ENCODE measurements at places on chromosomes 6 and 20.

GRCh38 chr6:78513856-78514255, 353.5 kb upstream of the IRAK1BP1 start:
- no peak for DNase-seq

GRCh38 chr6:157329829-157330228, 6.5 kb upstream of the TMEM242 start:
- DNase-seq = no peak

GRCh38 chr6:3862038-3862437, 12.9 kb downstream of the FAM50B start:
- DNase-seq = no peak

DNA sequence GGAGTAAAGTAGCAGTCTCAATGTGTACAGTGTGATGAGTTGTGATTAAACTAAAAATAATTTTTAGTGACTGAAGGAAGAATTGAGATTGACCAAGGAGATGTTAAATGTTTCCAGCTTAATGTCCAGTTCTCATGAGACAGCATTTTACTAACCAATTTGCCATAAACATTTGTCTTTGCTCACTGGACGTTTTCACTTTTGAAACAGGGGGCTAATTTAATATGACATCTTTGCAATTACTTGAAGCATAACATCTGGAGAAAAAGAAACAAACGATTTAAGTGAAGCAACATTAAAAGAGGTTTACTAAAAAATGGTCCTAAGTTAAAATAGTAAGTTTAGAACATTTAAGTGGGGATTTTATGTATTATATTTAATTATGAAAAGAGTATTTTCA, 443.8 kb downstream of the BCKDHB start:
- DNase-seq = no peak

DNA sequence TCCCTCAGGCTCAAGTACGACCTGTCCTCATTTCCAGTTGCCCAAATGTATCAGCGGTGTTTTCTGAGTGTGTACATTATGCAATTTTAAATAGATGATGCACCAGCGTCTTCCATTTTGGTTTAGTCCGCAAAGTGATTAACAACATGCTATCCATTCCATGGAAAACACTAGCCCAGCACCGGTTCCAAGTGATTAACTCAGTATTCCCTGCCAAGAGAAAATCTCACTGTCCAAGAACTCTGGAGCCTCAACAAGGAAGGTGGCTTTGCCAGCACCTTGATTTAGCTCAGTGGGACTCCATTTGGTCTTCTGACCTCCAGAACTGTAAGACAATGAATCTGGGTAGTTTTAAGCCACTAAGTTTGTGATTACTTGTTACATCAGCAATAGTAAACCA, 107.2 kb downstream of the FOXC1 start:
- no peak for DNase-seq

GRCh38 chr6:122719176-122719575, 60.3 kb upstream of the FABP7 start:
- DNase-seq = no peak

- no peak for DNase-seq
These were observed 5.4 kb upstream of the C20orf204 start for GRCh38 chr20:64030371-64031134.

DNA sequence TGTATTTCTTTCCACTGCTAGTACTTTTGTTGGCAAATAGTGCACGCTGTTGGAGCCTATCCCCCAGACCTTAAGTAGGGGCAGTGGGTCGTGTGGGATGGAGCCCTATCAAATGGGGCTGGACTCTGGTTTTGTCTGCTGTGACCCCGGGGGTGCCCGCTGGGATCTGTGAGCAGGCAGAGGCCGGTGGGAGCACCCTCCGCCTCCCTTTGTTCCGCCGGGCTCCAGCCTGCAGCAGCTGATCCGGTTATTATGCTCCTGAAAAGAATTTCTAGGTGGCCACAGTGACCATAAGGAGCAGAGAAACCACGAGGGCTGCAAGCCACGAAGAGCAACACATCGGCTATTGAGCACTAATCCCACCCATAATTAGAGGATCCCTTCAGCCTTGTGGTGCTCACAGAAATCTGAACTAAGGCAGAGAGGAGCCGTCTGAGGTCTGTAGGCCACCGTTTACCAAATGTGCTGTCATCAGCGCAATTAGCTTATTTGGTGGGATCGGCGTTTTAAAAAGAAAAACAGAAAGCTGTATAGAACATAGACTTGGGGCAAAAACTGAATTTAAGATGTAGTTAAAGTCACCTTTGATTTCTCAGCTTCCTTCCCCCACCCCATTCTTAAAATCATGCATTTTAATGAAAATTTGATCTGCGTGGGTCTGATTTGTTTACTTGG, 598.3 kb upstream of the JAG1 start:
- no peak for DNase-seq

DNA sequence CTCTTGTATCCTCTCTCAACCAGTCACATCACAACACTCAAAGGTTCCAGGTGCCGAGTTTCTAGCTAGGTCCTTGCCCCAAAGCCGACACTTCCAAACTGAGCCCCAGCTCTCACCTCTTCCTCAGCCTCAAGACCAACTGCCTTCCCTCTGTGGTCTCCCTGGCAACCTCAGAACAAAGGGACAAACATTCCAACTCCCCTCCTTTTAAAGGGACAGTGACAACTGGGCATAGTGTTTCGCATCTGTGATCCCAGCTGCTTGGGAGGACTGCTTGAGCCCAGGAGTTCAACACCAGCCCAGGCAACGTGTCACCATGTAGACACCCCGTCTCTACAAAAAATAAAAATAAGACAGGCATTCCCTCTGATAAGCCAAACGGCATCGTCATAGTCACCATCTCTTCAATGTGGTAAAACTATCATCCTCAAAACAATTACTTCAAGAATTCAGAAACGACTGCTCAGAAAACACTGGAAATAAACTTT, 11.3 kb downstream of the DIDO1 start:
- DNase-seq = no peak

GRCh38 chr6:126631363-126631762, 291.4 kb downstream of the CENPW start:
- DNase-seq = no peak

GRCh38 chr6:39196673-39197091, 32.6 kb downstream of the KCNK5 start:
- no peak for DNase-seq

- DNase-seq = peak; percentile 39
These were observed 3.2 kb upstream of the DEF6 start for GRCh38 chr6:35294308-35294945.

- no peak for DNase-seq
These were observed 104.6 kb downstream of the POPDC3 start for GRCh38 chr6:105075210-105075609.

- peak; percentile 15 for DNase-seq
These were observed 91.8 kb upstream of the NHSL1 start for GRCh38 chr6:138590796-138591709.

DNA sequence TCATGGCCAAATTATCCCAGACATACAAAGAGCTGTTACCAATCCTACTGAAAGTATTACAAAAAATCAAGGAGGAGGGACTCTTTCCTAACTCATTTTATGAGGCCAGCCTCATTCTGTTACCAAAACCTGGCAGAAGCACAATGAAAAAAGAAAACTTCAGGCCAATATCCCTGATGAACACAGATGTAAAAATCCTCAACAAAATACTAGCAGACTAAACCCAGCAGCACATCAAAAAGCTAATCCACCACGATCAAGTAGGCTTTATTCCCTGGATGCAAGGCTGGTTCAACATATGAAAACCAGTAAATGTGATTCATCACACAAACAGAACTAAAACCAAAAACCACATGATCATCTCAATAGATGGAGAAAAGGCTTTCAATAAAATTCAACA, 109.2 kb downstream of the C6orf118 start:
- DNase-seq = no peak

- DNase-seq = peak; percentile 59
These were observed 103.2 kb upstream of the DUSP22 start for GRCh38 chr6:188821-189655.

All from central memory CD4-positive, alpha-beta T cell (primary cell).